Fibroblast of lung (primary cell): ENCODE measurements at places on chromosomes 12 and 14.

GRCh38 chr12:68785823-68786222 lies 22.2 kb upstream of the MDM2 start:
- no peak overlapping the region for H3K27ac ChIP-seq
- H3K4me1 ChIP-seq = peaks cover 2% of the 10 kb centered on the region
- H3K36me3 ChIP-seq = no peaks in the 10 kb centered on the region
- no peaks in the 10 kb centered on the region for H3K27me3 ChIP-seq
- no peak overlapping the region for H3K4me3 ChIP-seq

GRCh38 chr12:94405413-94406116 lies 54.1 kb downstream of the CEP83 start:
- no peak overlapping the region for H3K27ac ChIP-seq
- H3K4me1 ChIP-seq = no peaks in the 10 kb centered on the region
- H3K36me3 ChIP-seq = no peaks in the 10 kb centered on the region
- no peaks in the 10 kb centered on the region for H3K27me3 ChIP-seq

DNA sequence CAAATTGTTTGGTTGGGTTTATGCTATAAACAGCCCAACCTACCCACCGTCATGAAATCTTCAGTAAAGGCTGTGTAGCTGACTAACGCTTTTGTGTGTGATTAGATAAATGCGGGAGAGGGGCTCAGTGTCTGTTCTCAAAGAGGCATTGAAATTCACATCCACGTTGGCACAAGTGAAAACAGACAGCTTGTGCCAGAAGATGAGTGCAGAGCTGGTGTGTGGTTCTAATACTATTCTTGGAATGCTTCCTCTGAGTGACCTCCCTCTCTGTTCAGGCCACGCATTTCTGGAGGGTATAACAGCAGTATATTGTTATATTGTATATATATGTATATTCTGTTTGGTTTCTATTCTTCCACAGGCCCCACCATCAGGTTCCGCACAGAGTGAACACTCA lies 263.8 kb downstream of the APAF1 start:
- no peak overlapping the region for H3K4me3 ChIP-seq
- no peaks in the 10 kb centered on the region for H3K36me3 ChIP-seq
- no peak overlapping the region for H3K27ac ChIP-seq
- no peaks in the 10 kb centered on the region for H3K4me1 ChIP-seq
- no peaks in the 10 kb centered on the region for H3K27me3 ChIP-seq
- DNase-seq = no peak

GRCh38 chr12:14938301-14938700 lies at the start of gene ERP27:
ERP27 (minus strand) TSS chr12:14938537; CDS start chr12:14938508, 29 bp downstream.
- H3K4me1 ChIP-seq = no peaks in the 10 kb centered on the region
- H3K4me3 ChIP-seq = no peak within 1 kb of the TSS
- no peak within 1 kb of the TSS for H3K27ac ChIP-seq
- H3K27me3 ChIP-seq = no peaks in the 10 kb centered on the region
- no peak for DNase-seq

DNA sequence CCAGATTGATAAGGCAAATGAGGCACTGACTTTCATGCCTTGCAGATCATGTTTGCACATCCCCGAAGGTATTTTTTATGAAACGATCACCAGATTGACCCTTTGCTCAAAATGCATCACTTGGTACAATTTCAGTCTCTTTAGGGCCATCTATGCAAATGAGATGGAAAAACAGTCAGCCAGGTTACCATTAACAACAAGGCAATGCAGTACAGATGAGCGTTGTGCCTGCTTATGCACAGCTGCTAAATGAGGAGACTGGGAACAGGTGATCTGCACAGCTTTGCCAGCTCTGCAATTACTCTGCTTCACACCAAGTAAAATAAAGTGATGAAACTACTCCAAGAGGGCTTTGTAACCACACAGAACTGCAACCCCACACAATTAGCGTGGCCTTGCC lies 26.1 kb upstream of the PLEKHG7 start:
- no peak overlapping the region for H3K27ac ChIP-seq
- no peaks in the 10 kb centered on the region for H3K4me1 ChIP-seq
- H3K4me3 ChIP-seq = no peak overlapping the region
- no peak for DNase-seq

DNA sequence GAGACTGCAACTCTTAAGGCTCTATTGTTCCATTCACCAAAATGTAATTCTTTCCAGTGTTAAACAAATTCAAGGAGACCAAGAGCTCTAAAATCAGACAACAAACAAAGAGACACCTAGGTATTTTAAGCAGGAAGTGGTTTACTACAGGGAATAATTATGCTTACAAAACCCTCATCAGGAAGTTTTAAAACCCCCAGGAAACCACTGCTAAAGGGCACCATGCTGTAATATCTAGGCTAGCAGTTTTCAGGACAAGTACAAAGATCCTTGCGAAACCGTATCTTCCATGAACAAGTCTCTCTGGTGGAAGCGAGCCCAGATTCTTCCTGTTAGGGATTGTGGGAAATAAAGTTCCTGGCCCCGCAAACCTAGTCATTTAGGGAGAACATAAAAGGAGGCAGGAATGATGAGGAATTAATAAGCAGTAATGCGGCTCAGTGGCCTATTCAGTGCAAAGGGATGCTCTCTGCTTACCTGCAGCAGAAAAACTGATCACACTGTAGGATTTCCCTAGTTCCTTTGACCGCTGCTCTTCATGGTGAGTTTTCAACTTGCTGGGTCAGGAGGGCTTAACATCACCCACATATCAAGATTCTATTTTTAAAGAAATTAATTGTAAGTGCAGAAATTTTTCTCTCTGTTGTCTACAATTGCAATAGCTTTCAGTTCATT lies 42.8 kb downstream of the ACSM4 start:
- H3K4me3 ChIP-seq = no peak overlapping the region
- no peaks in the 10 kb centered on the region for H3K36me3 ChIP-seq
- DNase-seq = no peak
- no peak overlapping the region for H3K27ac ChIP-seq
- H3K4me1 ChIP-seq = no peaks in the 10 kb centered on the region

DNA sequence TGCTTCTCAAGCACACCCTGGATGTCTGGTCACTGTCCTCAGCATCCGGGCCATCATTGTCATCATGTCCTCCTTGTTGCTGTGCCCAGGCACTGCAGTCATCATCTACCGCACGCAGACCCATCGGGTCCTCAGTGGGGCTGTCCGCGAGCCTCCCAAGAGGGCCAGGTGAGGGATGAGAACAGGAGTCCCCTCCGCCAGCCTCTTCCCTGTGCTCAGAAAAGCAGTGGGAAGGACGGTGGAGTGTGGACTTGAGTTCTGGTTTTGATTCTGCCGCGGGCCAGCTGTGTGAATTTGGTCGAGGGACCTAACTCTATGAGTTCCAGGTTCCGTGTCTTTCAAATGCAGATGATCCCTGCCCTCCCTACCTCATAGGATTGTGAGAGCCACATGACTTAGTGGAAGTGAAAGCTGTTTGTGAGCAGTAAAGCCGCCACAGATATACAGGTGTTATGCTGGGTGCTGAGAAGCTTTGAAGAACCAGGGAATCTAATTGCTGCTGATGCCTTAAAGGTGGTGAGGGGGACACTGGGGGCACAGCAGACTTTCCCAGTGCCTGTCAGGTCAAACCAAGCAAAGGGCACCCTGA lies 122.9 kb upstream of the RAP1B start:
- H3K36me3 ChIP-seq = no peaks in the 10 kb centered on the region
- H3K4me3 ChIP-seq = no peak overlapping the region
- H3K27me3 ChIP-seq = no peaks in the 10 kb centered on the region
- no peak overlapping the region for H3K27ac ChIP-seq
- H3K4me1 ChIP-seq = no peaks in the 10 kb centered on the region
- DNase-seq = no peak

GRCh38 chr14:63656194-63656593 lies 14.5 kb upstream of the WDR89 start:
- H3K36me3 ChIP-seq = no peaks in the 10 kb centered on the region
- H3K27ac ChIP-seq = no peak overlapping the region
- H3K4me1 ChIP-seq = no peaks in the 10 kb centered on the region
- no peaks in the 10 kb centered on the region for H3K27me3 ChIP-seq

DNA sequence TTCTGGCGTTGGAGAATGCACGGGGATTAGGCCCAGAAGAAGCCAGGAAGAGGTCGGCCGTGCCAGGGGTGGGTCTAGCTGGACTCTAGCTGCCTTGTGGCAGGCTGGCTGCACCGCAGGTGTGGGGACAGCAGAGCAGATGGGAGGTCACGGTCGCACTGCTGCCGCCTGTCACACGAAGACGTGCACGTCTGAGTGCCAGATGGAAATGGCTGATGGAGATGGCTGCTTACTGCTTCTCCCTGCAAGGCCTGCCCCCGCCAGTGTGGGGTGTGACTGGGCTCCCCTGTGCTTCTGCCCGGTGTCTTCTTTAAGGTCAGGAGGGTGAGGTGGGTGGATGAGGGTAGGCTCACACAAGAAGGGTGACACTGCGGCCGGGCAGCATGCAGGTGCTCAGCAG lies 79.0 kb downstream of the MOK start:
- H3K27ac ChIP-seq = no peak overlapping the region
- no peak for DNase-seq
- H3K36me3 ChIP-seq = no peaks in the 10 kb centered on the region
- H3K4me1 ChIP-seq = no peaks in the 10 kb centered on the region

DNA sequence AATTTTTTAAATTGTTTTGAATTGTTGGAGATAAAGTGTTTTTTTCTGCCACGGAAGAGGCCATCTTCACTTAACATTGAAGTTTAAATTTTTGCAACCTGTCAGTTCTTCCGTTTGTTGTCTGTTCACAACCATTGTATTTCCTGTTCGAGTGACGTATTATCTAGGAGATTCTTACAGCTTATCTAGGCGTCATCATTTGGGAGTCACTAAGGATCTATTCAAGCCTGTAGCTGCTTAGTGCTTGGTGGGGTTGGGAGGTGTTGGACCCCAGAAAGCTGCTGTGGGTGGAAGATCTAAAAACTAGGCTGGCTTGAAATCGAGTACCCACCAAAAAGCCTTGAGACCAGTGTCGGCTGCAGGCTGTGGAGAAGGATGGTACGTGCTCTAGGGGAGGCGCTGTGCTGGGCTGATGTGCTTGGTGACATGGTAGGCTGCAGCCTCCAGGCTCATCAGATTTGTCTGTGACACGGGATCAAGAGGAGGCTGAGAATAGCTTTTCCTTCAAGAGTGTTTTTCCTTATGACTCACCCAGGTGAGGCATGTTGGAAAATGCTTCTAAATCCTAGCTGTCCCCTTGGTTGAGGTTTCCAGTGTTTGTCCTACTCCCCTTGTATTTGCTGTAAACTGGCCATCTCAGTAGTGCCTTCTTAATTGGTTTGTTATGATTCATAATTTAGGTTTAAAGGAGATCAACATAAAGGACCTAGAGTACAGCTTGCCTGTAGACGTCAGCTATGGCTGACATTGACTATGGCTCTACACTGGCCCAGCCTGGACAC lies 57.8 kb downstream of the ATG14 start:
- DNase-seq = no peak
- no peak overlapping the region for H3K4me3 ChIP-seq
- H3K36me3 ChIP-seq = peaks cover 6% of the 10 kb centered on the region
- no peaks in the 10 kb centered on the region for H3K27me3 ChIP-seq
- no peak overlapping the region for H3K27ac ChIP-seq
- no peaks in the 10 kb centered on the region for H3K4me1 ChIP-seq

GRCh38 chr14:61129168-61129745 lies 148.2 kb downstream of the SLC38A6 start:
- no peak overlapping the region for H3K27ac ChIP-seq
- no peak overlapping the region for H3K4me3 ChIP-seq
- peaks cover 26% of the 10 kb centered on the region for H3K4me1 ChIP-seq
- no peak for DNase-seq
- H3K36me3 ChIP-seq = no peaks in the 10 kb centered on the region
- H3K27me3 ChIP-seq = no peaks in the 10 kb centered on the region

GRCh38 chr12:25456474-25456873 lies 96.6 kb downstream of the LMNTD1 start:
- no peak overlapping the region for H3K27ac ChIP-seq
- no peak for DNase-seq
- no peaks in the 10 kb centered on the region for H3K36me3 ChIP-seq
- H3K27me3 ChIP-seq = no peaks in the 10 kb centered on the region
- no peak overlapping the region for H3K4me3 ChIP-seq
- H3K4me1 ChIP-seq = no peaks in the 10 kb centered on the region

GRCh38 chr14:99036611-99037293 lies 235.2 kb downstream of the BCL11B start:
- peaks cover 2% of the 10 kb centered on the region for H3K4me1 ChIP-seq
- no peak overlapping the region for H3K4me3 ChIP-seq
- peak overlapping the region; percentile 69 for H3K27ac ChIP-seq
- H3K27me3 ChIP-seq = no peaks in the 10 kb centered on the region
- no peak for DNase-seq
- no peaks in the 10 kb centered on the region for H3K36me3 ChIP-seq

GRCh38 chr14:36479344-36479743 lies 40.7 kb downstream of the NKX2-1 start:
- no peaks in the 10 kb centered on the region for H3K4me1 ChIP-seq
- H3K36me3 ChIP-seq = no peaks in the 10 kb centered on the region
- no peak overlapping the region for H3K4me3 ChIP-seq
- H3K27me3 ChIP-seq = no peaks in the 10 kb centered on the region
- H3K27ac ChIP-seq = no peak overlapping the region

GRCh38 chr14:85817430-85817829 lies 287.5 kb downstream of the FLRT2 start:
- DNase-seq = no peak
- H3K27ac ChIP-seq = no peak overlapping the region
- no peaks in the 10 kb centered on the region for H3K27me3 ChIP-seq

GRCh38 chr12:56914256-56914655 lies 20.0 kb downstream of the SDR9C7 start:
- no peak for DNase-seq
- no peaks in the 10 kb centered on the region for H3K4me1 ChIP-seq
- no peak overlapping the region for H3K4me3 ChIP-seq
- H3K27me3 ChIP-seq = no peaks in the 10 kb centered on the region
- no peaks in the 10 kb centered on the region for H3K36me3 ChIP-seq

DNA sequence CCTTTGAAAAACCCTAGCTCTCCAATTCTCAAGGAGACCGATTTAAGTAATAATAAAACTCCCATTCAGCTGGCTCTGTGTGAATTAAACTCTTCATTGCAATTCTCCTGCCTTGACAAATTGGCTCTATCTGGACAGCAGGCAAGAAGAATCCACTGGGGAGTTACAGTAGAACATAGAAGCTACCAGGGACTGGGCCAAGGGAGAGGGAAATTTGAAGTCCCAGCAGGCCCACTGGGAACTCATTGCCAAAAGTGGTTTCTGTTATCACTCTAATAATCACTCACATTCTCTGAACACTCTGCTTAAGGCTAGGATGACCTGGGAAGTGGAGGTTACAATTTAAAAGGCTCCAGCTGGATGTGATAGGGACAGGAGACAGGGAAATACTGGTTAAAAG lies 384.5 kb upstream of the CCDC196 start:
- no peak overlapping the region for H3K27ac ChIP-seq
- DNase-seq = no peak
- H3K4me1 ChIP-seq = no peaks in the 10 kb centered on the region
- H3K36me3 ChIP-seq = no peaks in the 10 kb centered on the region
- H3K4me3 ChIP-seq = no peak overlapping the region

DNA sequence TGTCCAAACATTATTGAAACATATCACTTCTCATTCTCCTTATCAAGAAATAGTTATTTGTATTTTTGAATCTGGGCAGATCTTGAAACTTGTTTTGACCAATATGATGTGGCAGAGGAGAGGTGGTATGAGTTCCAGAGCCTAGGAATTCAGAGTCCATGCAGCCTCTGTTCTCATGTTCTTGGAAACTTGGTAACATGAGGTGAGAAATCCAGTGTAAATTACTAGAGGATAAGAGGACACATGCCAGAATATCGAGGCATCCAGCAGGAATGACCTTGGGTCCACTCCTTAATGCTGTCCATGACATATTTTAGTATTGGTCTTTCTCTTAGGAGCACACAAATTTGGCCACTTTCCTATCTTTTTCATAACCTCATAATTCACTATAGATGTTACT lies 1374.6 kb downstream of the FSCB start:
- no peaks in the 10 kb centered on the region for H3K4me1 ChIP-seq
- DNase-seq = no peak
- no peak overlapping the region for H3K27ac ChIP-seq
- no peak overlapping the region for H3K4me3 ChIP-seq
